ENCODE measurements at places on chromosomes 7 and 10.

GRCh38 chr7:1777122-1777521 lies 107.0 kb downstream of the ELFN1 start:
- DNase-seq = no peak

DNA sequence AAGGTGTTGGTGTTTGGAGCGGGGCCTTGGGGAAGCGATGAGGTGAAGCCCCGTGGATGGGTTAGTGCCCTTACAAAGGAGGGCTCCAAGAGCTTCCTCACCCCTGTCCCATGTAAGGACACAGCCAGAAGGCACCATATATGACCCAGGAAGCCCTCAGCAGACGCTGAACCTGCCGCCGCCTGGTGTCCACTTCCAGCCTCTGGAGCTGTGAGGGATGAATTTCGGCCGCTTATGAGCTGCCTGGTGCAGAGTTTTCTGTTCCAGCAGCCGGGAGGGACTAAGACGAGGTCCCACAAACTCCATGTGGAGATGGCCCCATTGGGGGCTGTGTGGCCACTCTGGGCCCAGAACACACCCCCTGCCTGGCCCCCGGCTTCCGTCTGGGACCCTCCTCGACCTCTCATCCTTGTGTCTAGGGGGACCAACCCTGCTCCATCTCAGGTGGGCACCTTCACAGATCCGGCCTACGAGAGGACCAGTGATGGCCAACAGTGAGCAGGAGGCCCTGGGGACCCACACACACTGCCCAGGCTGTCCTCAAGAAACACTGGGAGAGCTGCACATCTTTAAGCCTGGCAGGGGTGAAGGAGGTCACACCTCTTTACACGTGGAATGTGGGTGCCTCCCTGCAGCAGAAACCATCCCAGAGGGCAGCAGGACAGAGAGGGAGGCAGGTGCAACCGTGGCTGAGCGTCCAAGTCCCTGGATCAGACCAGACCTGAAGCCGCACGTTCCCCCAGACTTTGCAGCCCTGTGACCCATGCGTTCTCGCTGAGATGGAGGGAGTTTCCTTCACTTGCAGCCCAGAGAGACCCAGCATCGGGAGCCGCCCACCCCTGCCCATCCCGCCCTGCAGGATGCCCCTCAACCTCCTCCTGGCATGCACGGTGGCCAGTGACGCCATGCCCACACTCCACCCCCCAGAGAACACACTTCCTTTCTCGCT lies 96.1 kb downstream of the PDGFA start:
- no peak for DNase-seq

GRCh38 chr7:126450269-126450671 lies 802.5 kb downstream of the GRM8 start:
- DNase-seq = no peak

GRCh38 chr7:28675429-28675828 lies 263.1 kb downstream of the CREB5 start:
- DNase-seq = no peak

DNA sequence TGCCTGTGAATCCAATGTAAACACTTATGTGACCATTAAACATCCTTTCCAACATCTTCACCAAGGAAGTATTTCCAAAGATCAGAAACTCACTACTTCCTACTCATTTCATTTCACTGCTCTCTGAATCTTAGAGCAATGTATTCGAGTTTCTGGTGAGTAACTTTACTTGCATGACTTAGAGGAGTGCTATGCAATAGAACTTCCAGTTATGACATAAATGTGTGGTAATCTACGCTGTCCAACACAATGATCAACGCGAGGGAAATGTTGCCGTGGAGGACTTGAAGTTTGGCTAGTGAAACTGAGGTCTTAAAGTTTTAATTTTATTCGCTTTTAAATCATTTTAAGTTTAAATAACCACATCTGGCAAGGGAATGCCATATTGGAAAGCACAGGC lies 1326.3 kb downstream of the XPNPEP1 start:
- DNase-seq = no peak

DNA sequence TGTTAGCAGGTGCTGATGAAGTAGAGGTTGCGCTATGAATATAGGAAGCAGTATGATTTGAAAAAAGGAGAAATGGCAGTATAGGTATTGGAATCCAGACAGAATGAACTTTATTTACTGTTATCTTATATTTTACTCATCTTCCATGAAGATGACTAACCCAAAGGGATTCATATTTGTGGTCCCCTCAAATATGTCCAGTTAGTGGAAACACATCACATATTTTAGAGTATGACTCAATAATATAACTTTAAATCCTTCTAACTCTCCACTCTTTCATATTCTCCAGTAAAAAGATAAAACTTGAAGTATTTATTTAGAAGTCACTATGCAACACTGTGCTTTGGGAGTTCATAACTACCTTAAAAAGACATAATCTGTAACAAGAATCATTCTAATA lies 286.5 kb upstream of the LRRTM3 start:
- no peak for DNase-seq

DNA sequence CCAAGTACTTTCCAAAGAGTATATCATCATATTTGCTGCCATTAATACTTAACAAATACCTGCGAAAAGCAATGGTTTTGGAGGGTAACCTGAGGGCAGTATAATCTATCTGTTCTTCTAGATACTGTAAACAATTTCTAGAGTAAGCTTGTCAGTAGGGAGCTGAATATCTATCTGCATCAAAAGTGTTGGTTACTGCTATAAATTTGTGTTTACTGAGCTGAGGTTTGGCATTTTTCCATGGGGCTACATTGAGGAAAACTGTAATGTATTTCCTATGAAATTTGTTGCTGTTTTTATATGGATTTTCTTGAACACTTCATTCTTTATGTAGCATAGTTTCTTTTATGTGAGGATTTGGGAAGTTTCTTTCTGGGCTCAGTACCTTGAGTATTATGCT lies 913.4 kb downstream of the CNTNAP2 start:
- no peak for DNase-seq

DNA sequence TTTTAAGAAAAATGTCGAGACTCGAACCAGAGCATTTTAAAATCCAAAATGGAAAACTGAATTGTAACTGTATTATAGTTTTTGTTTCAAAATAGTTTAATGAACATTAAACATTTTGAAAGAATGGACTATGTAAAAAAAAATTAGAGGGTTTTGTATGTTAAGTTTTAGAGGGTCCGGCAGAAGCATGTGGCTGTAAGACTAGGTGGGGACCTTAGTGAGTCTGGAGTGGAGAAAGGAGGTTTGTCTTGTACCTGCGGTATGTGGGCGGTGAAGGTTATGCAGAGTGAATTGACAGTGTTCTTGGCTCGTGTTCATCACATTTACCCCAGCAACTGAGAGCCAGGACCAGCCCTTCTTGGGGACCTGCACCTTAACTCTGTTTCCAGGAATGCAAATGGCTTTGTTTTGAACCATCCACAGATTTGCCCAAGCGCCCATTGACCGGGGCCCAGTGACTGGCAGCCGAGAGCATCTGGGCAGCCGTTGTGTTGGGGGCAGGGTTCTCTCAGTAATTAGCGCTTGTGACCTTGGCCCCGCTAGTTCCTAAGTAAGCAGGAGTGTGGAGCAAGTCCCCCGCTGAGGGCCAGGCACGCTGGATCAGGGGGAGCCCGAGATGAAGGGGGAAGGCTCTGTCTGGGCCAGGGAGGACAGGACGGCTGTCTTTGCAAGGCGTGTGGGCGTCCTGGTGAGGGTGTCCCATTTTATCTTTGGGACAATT lies 1.4 kb upstream of the KLF6 start:
- no peak for DNase-seq

GRCh38 chr7:14218338-14218737 lies 228.9 kb upstream of the ETV1 start:
- DNase-seq = no peak

- DNase-seq = no peak
These were observed 192.3 kb downstream of the SUGCT start for GRCh38 chr7:40327113-40327512.

- DNase-seq = peak; percentile 7
These were observed 563 bp upstream of the JMJD1C start for GRCh38 chr10:63466144-63466935.

GRCh38 chr10:46233181-46233580 lies 53.6 kb upstream of the ANTXRL start:
- no peak for DNase-seq

DNA sequence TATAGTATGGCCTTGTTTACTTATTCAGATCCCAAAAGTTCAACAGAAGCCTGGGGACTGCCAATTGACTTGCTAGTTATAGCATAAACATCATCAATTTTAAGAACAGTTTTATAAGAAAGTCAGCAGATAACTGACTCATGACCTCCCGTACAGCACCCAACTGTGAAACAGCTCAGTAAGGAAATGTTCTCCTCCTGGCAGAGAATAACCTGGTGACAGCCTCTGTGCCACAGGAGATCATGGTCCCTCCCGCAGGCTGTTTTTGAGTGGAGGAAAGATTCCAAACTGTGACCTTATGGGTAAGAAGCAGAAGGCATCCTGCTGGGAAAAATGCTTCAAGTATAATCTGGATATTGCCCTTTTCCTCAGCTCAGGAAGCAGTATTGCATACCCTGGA lies 182.5 kb downstream of the SEMA3D start:
- DNase-seq = no peak

DNA sequence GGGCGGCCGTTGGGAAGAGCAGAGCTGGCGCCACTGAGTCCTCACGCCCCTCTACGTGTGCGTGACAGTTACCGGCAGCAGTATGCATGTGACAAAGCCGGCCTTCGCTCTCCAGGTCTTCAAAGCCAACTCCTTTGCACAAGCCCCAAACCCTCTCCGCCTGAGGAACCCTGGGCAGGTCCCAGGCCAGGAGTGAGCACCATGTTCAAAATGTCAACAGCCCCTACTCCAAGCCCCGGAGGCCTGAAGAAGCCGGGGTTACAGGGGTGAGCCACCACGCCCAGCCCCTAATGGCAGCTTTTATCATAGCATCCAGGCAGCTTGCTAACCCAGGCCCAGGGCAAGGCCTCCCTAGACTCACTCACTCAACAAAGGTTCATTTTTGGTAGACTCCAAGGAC lies 70.8 kb downstream of the OAT start:
- DNase-seq = no peak

DNA sequence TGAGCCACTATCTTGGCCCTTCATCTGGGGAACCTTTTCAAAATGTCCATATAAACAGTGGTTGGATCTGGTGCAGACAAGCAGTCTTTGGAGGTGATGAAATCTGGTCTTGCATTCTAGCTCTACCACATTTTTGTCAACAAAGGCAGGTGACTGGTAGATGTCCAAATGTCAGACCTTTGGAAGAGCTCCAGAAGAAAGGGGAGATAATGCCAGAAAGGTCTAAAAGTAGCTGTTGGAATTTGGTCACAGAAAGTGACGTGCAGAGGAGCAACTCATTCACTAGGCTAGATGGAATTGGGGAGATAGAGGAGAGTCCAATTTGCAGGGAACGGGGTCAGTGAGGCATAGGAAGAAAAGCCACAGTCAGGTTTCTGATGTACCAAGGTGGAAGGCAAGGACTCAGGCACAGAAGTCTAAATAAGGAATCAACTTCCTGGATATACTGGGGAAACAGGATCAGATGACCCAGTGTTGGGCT lies 36.4 kb upstream of the WAC start:
- DNase-seq = no peak

GRCh38 chr7:87456247-87456646 lies 19.2 kb downstream of the ABCB4 start:
- no peak for DNase-seq

DNA sequence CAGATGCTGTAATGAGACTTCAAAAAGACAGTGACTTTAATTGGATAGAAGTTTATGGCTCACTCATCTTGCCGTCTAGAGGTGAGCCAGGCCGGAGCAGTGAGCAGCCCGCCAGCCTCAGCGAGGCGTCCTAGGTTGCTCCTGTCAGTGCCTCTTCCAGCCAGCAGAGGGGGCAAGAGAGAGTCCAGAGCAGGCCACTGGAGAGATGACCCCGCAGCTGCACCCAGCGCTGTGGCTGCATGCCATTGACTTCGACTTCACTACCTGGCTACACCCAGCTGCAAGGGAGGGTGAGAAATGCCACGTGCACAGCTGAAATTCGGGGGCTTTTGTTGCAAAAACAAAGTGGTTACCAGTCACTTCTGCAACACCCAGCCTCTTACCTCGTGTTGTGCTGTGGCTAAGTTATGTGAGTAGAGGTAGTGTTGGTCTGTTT lies 26.5 kb downstream of the NUB1 start:
- DNase-seq = peak; percentile 67

- no peak for DNase-seq
These were observed 214.8 kb downstream of the CAMK1D start for GRCh38 chr10:12564173-12564572.

DNA sequence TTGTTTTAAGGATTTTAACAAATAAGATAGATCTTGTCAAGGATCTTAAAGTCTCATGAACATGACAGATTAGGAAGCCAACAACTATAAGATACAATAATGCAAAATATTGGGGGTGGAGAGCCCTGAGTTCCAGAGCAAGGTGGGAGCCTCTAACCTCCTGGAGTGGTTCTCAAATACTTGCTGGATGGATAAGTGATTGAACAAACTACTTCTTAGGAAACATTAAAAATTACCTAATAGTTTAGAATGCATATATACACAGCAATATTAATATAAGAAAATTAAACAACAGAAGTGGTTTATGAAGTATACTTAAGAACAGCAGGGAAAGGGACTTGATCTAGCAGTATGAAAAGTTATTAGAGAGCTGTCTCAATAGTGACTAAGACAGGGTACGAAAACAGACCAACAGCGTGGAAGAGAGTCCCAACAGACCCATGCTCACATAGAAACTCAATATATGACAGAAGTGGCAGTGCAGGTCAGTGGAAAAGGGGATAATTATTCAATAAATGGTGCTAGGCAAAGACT lies 28.3 kb downstream of the CRPPA start:
- DNase-seq = no peak

- no peak for DNase-seq
These were observed 3.1 kb downstream of the CD36 start for GRCh38 chr7:80641548-80641947.

Data from effector CD4-positive, alpha-beta T cell (primary cell).